T follicular helper cell (primary cell): ENCODE measurements at places on chromosomes 6 and 20.

GRCh38 chr6:14645221-14645620 is 527.6 kb downstream of the CD83 start:
- no peak for DNase-seq

DNA sequence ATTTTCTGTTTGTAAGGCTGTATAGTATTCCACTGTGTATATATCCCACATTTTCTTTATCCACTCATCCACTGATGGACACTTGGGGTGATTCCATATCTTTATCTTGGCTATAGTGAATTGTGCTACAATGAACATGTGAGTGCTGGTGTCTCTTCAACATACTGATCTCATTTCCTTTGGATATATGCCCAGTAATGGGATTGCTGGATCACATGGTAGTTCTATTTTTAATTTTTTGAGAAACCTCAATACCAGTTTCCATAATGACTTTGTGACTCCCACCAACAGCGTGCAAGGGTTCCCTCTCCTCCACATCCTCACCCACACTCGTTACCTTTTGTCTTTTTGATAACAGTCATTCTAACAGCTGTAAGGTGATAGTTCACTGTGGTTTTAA is 166.0 kb downstream of the ARHGAP18 start:
- no peak for DNase-seq

DNA sequence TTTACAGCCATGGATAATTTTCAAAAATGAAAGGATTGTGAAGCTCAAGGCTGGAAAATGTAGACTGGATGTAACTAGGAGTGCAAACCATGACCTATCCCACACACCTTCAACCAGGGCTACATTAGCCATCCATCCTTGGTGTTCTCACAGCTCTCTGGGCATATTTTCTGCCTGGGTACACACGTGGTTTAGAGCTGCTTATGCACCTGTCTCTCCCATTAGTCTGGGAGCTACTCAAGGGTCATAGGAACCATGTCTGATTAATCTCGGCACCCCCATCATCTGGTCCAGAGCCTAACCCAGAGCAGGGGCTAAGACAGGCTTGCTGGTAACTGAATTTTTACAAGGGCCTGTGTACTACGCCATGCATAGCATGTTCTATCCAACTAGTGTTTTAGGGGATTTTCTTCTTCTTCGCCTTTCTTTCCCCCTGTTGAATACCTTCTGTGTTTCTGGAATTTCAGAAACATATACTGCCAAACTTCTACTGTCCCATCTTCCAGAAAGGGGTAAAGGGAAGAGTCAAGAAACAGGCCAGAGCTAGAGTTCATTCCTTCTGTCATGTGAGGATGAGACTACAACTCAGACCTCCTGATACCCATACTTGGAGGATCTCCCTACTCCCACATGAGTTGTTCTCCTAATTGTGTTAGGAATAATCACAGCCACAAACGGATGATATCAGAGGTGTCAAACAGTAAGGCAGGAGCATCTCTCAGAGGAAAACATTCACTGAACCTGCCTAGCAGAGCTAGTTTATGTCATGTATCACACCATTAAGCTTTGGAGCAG is 25.4 kb upstream of the FAM83C start:
- no peak for DNase-seq

GRCh38 chr6:134098276-134098675 is 45.9 kb upstream of the SLC2A12 start:
- DNase-seq = no peak

DNA sequence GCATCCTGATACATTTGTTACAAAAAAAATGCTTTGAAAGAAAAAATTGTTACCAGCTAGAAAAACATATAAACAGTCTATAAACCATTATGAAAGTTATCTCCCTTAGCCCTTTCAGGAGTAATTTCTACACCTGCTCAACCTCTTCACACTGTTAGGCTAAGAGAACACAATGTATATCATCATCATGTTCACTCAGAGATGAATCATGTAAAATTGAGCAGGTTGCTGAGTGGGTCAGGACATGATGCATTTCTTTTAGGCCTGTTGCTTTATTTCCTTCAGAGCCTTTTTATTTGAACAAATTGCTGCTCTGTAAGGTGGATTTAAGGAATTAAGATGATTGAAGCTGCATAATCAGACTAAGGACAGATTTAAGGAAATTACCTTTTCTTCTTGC is 531.3 kb upstream of the MAN1A1 start:
- DNase-seq = no peak

DNA sequence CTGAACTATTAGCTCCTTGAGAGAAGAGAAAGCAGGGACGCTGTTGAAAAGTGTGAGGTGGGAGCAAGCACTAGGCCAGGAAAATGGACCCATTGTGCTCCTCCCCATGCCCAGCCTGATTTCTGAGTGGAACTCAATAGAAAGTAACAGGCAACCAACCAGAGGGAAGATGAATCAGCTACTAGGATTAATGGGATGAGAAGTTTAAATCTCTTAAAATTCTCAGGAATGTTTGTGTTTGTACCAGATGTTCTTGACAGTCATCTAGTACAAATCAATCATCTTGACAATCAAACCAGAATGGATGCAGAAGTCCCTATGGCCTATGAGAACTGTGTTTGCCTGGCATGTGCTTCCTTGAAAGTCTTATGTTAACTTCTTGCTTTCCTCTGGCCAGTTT is 48.9 kb downstream of the HDDC2 start:
- DNase-seq = no peak

DNA sequence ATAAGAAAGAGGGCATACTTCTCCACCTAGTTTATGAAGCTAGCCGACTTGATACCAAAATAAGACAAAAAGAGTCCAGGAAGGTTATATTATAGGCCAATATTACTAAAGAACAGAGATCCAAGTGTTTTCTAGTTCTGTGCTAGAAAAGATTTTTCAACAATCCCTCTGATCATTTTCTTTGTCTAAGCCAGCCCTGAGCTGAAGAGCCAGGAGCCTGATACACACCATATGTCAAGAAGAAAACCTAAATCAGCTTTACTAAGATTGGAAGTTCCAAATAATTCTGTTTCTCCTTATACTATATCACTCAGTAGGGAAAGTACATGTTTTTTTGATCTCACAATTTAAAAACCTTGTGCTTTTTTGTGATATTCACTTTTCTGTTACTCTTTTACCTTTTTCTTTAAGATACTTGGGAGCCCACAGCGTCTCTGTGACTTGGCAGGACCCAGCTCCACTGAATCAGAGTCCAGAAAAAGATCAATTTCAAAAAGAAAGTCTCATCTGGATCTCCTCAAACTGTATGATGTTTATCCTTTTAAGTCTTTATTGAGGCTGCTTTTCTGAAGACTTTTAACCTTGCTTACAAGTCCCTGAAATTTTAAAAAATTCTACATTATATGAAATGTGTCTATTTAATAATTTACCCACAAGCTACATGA is 43.0 kb upstream of the PBOV1 start:
- no peak for DNase-seq

DNA sequence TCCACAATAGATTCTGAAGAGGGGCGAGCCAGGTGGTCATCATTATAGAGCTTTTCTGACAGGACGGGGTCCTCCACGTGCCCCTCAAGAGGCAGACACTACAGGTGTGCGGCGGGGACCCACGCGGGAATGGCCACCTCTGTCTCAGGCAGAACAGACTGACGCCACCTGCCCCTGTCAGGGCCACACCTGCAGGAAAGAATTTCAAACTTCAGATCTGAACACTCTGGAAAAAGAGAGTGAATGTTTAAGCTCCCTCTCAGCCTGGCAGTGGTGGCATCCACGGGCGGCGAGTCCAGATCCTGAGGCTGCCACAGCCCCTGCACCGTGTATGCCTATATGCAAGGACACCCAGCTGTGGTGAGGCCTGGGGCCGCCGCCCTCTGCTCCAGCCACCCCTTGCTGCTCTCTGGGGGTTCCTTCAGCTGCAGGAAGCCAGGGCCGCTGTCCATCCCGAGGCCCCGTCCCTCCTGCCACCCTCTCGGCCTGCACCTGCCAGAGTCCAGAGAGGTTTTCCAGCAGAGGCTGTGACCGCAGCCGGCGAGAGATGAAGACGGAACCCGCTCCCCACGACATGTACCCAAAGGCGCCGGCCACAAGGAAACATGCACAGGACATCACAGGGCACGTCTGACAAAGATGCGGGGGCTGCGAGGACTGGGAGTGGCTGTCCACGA is 234.9 kb downstream of the ERMARD start:
- DNase-seq = no peak

DNA sequence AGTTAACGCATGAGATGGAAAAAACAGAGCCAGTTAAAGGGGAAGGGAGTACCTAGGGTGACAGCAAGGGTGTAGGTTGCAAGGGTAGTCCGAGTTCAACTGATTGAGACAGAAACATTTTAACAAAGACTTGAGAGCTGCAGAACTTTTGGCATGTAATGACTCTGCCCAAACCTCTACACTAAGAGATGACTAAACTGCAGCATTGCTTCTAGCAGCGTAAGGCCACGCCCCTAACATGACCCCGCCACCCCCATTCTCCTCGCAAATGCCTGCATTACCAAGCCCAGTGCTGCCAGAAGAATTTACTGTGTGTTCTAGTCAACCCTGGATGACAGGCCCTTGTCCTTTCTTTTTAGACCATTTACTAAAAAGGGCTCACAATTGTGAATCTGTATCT is 6.3 kb upstream of the HINT3 start:
- no peak for DNase-seq

GRCh38 chr20:52801628-52802006 is 170.5 kb upstream of the TSHZ2 start:
- DNase-seq = no peak

- no peak for DNase-seq
Measured at GRCh38 chr6:37547564-37548061, 47.9 kb upstream of the CCDC167 start.
